Activated T-helper 1 cell treated with Interleukin-2 at 50 U/mL for 16 hours (primary cell): ENCODE measurements at places on chromosomes 3 and 15.

- DNase-seq = no peak
Measured at GRCh38 chr3:69669070-69669469, 70.2 kb upstream of the MITF start.

GRCh38 chr3:50550079-50550736, 17.3 kb downstream of the C3orf18 start:
- DNase-seq = peak; percentile 17

DNA sequence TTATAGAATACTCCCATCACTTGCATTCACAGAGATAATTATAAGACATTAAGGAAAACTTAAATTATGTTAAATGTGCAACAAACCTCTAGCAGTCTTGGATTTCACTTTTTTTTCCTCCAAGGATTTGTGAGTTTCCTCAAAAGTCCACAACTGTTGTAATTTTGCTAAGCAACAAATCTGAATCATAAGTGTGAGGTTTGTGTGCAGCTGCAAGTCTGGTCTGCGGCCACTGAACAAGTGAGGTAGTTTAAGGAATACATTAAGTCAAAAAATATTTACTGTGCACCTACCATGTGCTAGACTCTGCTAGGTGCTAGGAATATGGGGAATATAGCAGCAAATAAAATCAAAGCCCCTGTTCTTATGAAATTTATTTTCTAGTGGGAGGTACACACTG, 70.2 kb downstream of the LRRC28 start:
- no peak for DNase-seq

DNA sequence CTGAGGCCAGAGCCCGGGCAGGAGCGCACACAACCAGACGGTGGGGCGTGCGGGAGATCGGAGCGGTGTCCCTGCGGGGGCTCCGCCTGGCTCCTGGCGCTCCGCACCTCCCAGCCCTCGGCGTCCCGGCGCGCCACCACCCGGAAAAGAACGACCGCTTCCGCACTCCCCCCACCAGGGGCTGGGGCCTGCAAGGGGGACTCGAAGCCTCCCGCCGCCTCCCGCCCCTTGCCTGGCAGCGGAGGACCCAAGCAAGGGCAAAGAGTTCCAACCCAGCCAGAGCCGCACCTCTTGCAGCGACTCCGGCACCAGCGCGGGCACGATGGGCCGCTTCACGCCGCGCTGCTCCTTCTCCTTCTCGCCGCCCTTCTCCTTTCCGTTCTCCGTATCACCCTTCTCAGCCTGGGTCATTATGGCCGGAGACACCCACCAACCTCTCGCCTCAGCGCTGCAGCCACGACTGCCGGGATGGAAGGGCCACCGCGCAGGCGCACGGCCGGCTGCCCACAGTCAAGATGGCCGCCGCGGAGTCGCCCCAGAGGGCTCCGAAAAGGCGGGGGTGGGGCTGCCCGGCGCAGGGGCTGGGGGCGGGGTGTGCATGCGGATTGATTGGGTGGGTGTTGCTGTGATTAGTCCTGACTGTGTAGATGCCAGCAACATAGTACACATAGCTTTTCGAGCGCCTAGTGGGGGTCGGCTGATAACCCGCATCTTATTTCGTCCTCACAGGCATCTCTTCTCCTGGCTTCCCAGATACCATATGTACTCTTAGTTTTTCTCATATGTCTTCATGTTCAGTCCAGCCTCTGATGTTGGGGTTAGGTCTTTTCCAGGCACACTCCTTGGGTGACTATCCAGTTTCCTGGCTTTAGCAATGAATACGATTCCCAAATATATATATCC, at the start of gene ACTR8:
ACTR8 (minus strand) TSS at position 462 of the 903 bp plus-strand sequence; CDS start at position 411, 51 bp downstream.
- peak; percentile 75 for DNase-seq

GRCh38 chr15:77869021-77869895, 208.3 kb downstream of the TBC1D2B start:
- DNase-seq = no peak

- no peak for DNase-seq
Measured at GRCh38 chr3:5250467-5251195, 63.1 kb downstream of the EDEM1 start.

- no peak for DNase-seq
Measured at GRCh38 chr3:9387322-9387655, 10.1 kb upstream of the SETD5 start.

- no peak for DNase-seq
Measured at GRCh38 chr15:61509327-61509840, 280.3 kb upstream of the RORA start.

DNA sequence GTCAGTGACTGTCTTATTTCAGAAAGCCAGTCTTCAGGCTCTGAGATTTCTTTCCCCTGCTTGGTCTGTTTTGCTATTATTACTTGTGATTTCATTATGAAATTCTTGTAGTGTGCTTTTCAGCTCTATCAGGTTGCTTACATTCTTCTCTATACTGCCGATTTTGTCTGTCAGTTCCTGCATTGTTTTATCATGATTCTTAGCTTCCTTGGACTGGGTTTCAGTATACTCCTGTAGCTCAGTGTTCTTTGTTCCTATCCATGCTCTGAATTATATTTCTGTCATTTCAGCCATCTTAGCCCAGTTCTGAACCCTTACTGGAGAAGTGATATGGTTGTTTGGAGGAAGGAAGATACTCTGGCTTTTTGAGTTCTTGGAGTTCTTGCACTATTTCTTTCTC, 40.5 kb downstream of the CEP63 start:
- DNase-seq = no peak
